ENCODE measurements at places on chromosomes 11 and 22.

DNA sequence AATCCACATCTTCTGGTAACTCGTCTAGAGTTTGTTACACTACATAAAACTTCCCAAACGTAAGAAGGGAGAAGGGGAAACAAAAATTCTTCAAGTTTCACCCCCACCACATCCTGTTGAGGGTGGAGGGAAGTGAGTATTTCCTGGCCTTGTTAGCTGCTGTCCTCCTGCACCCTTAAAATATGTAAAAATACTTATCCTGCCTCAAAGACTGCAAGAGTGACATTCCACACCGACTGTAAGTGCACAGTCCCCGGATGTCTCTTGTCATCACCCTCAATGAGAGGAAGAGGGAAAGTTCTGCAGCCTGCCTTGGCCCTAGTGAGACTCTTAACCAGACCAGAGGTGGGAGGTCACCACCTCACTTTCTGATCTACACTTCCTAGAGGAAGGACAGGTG lies 3.3 kb downstream of the TMEM121B start:
- no peak for DNase-seq

DNA sequence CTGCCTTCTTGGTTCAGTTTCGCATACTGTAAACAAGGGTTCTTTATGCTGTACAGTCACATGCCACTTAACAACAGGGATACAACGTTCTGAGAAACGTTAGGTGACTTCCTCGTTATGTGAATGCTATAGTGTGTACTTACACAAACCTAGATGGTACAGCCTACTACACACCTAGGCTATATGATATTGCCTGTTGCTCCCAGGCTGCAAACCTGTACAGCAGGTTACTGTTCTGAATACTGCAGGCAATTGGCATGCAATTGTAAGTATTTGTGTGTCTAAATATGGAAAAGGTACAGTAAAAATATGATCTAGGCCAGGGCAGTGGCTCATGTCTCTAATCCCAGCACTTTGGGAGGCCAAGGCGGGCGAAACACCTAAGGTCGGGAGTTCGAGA lies 85.7 kb upstream of the PRDM11 start:
- DNase-seq = no peak

GRCh38 chr11:58945663-58946062 lies 6.4 kb downstream of the GLYATL1 start:
- DNase-seq = no peak

GRCh38 chr11:10032935-10033334 lies 261.1 kb downstream of the SBF2 start:
- peak; percentile 60 for DNase-seq

DNA sequence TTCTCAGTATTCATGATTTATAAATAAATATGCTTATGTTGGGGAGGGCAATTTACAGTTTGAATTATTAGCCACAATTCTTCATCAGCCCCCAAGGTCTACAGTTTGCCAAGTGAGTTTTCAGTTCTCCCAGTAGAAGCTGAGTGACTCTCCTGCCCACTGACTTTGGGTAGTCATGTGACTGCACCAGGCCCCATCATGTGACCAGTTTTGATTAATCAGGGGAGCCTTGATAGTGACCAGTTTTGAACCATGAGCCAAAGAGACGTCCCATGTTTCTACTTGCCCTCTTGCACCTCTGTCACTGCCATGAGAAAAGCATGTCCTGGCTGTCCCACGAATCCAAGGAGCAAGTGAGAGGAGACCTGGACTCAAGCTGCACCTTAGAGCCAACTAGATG lies 32.5 kb downstream of the SYN3 start:
- DNase-seq = no peak

Measured in GM04504 (cell line).